Stimulated activated CD8-positive, alpha-beta memory T cell treated with anti-CD3 and anti-CD28 coated beads, Interleukin-15, amount 100 ng/mL, for 4 hours (primary cell): ENCODE measurements at places on chromosomes 6 and 20.

DNA sequence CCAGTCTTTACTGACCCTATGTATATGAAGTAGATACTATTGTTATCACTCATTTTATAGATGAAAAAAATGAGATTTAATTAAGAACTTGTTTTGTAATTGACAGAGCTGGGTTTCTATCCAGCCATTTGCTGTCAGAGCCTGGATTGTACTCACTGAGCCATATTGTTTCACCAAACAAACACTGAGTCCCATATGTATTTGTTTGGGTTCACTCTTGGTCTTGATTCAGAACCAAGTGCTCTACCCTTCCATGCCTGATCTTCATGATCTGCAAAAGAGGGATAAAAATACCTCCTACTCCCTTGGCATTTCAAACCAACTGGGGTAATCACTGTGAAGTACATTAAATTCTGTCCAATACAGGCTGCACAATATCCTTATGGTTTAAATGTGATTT, 52.4 kb downstream of the OPN5 start:
- DNase-seq, result no peak

DNA sequence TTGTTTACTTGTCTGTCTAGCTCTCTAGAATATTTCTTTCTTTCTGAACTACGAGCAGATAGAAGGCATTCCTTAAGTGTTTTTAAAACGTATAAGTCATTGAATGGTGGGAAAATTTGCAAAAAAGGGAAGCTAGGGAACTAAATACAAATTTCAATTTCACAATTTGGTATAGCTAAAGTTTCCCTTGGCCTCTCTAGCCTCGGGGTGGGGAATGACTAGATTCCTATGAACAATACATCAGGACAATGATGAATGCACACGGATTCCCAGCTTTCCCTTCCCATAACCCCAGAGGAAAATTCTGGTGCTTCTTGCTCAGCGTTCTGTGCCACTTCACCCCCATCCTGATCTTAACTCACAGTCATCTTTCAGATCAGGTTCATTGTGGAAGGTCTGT, 113.3 kb upstream of the ASF1A start:
- no peak for DNase-seq

DNA sequence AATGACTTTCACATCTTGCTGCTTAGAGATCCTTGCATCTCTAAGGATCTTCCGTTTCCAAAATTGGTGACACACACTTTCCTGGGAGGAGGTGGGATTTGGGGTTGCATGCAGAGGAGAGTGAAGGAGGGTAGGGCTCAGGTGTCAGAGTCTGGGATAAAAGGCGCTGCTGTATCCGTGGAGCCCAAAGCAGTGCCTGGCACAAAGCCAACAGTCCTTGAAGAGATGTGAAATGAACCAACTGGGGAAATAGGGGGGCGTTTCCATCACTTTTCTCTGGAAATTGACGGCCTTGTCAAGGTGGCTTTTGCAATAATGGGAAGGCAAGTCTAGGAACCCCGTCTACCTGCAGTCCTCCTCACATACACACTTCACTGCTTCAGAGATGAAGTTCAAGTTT, 59.5 kb upstream of the NELFCD start:
- no peak for DNase-seq

GRCh38 chr20:30513050-30513628, 744.3 kb upstream of the DEFB115 start:
- DNase-seq, result no peak
